Kidney glomerular epithelial cell (primary cell): ENCODE measurements at places on chromosomes 12 and 14.

- DNase-seq: no peak
Measured at GRCh38 chr14:92520102-92521057, 6.8 kb downstream of the RIN3 start.

- no peak for DNase-seq
Measured at GRCh38 chr12:54001283-54002187, 1.6 kb downstream of the HOXC9 start.

DNA sequence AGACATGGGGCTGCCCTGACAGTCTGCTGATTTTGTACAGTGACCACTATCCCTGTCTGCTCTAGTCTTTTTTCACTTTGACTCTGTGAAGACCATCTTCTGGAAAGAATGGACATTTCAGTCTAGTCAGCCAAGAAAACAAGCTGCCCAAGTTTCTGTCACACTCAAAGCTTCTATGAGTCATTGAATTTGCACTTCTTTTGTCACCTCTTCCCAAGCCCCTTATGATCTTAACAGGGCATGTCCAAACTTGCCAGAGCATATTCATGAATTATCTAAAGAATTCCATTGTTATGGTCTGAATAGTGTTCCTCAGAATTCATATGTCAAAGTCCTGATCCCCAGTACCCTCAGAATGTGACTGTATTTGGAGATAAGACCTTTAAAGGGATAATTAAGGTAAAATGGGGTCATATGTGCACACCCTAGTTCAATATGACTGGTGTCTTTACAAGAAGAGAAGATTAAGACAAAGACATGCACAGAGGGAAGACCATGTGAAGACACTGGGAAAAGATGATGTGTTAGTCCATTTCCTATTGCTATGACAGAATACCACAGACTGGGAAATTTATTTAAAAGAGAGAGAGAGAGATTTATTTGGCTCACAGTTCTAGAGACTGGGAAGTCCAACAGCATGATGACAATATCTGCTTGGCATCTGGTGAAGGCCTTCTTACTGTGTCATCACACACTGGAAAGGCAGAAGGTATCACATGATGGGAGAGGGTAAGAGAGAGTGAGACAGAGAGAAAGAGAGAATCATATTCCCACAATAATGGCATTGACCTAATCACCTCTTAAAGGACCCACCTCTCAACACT lies 242.6 kb downstream of the BTG1 start:
- DNase-seq: no peak

DNA sequence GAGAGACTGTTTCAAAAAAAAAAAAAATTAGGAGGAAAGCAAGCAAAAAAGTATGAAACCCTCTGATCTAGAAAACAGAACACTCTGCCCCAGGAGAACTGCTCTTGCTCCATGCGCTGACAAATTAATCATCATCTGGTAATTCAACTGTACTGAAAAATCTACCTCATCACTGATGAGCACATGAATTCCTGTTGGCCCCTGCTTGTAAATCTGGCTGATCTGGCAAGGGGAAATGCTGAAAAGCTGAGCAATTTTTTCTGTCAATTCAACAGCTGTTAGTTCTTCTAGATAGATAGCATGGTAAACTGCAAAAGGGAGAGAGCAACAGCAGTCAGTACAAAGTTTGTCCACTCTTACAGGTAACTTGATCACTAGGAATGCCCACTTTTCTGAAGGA lies 15.2 kb upstream of the CSRNP2 start:
- no peak for DNase-seq

DNA sequence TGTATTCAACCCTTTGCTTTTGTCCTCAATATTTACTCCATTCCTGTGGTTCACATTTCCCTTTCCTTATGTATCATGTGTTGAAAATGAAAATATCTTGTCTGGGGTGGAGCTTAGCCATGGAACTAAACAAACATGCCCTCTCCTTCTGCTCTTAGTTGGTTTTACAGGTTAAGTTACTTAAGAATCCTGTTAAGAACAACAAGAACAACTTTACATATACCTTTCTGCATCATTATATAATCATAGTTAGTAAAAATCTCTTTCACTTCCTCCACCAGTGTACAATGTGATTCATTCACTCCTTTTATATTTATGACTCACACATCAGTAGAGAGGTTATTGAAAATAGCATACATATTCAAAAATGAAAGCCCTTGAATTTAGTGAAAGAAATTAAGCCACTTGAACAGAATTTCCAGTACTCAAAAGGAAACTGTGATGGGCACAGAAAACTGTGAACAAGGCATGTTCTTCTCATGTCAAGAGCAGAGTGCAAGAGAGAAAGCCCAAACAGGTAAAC lies 307.7 kb downstream of the CCDC91 start:
- DNase-seq: peak; percentile 20

- no peak for DNase-seq
Measured at GRCh38 chr14:100115726-100116125, 43.7 kb downstream of the DEGS2 start.

GRCh38 chr12:18461758-18462157 lies 200.4 kb downstream of the PIK3C2G start:
- DNase-seq: no peak

- DNase-seq: no peak
Measured at GRCh38 chr12:121483949-121484348, 84.0 kb downstream of the RNF34 start.

DNA sequence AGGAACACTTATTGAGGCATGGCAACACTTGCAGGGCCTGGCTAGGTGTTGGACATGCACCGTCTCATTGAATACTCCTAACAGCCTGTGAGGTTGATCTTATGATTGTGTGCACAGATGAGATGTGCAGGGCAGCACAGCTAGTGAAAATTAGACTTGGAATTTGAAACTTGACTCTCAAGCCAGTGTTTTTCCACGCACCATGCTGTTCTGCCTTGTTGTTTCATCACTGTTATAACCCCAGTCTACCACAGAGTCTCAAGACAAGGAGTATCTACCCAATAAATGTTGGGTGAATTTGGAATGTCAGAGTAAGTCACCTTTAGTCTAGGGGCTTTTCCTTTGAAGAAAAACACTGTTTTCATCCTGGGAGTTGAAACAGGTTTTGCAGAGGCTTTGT lies 55.8 kb upstream of the LRIG3 start:
- no peak for DNase-seq

DNA sequence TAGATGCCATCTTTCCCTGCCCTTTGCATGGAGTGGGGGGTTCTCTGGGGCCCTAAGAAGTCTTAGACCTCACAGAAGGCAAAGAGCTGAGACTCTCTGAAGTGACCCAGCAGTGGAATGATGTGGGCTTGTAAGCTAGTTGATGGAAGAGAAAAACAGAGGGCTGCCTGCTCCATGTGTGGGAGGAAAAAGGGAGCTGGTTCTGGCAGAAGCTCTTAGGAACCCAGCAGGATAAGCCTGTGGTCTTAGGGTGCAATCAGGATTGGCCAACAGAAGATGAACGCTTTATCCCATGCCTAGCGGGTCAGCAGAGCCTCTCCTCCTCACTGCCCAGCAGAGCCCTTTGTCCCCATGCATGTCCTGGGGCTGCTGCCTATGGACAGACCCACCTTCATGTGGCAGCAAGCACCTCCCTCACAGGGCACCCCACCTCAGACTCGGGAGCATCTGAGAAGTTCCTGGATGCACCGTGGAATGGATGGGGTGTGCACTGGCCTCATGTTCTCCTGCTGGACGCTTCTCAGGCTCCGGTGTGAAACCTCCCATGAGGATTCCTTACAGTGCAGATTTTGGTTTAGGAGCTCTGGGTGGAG lies 152.7 kb downstream of the ADGRD1 start:
- DNase-seq: no peak

- DNase-seq: no peak
Measured at GRCh38 chr12:113065126-113066007, 8.8 kb downstream of the DTX1 start.

DNA sequence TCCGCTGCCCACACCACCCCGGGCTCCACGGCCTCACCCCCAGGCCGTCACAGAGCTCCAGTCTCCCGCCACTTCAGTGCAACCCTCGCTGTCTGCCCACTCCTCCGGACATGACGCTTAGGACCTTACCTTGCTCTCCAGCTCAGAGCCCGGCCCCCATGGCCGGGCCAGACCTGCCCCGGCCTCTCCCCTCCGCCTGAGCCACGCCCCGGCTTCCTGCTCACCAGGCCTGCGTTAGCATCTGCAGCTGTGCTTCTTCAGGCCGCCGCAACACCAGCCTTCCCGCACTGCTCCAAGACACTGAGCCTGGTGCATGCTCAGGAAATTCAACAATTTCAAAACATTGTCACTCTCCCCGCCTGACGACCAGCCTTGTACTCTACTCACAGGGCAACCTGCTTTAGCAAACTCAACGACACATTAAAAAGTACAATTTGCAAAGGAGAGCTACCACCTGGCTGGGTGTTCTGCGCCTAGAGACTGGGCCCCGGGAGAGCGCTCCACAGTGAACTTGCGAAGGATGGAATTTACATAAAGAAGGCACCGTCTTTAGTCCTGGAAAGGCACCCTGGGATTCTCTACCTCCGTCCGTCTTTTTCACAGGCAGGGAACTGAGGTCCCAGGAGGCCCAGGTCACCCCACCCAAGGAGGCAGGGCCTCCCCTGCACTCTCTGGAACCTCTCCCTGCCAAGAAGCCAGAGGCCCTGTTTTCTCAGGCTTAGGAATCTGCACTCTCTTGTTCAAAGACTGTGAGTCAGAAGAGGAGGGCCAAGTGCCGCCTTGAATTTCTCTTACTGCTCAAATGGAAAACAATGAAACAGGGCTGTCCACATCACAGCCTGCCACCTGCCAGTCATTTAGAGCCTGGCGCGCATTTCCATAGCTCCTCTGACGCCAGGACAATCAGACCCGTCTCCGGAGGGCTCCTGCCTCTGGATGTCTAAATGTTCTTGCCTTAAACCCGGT lies 51.3 kb downstream of the STX2 start:
- DNase-seq: no peak

DNA sequence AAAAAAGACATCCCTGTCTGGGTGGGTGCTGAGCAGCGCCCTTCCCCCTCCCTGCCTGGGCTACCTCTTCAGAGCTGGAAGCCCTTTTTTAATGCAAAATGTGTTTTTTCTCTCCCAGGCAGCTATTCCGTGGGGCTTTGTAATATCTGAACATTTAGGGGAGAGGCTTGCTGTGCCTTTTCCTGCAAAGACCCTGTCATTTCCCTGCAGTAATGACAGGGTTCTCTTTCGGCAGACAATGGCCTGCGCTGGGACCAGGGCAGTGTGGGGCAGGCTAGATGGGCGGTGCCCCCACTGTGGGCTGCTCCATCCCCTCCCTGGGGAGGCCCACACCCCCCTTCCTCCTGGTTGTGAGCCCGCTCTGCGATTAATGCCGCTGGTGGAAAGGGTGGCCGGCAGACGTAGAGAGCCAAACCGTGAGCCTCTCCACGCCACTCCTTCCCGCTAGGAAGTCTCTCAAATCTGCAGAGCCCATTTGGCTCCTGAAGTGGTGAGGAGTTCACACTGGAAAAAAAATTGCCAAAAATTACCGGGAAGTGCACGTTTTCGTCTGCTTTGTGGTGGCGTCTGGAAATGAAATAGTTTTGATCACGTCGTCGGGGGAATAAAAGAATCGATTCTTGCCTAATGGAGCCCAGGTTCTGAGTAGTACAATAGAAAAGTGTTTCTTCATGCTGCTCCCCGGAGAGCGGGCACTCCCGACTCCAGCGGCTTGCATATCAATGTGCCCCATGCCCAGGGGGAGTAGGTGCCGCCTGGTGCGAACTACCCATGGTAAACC lies 31.5 kb downstream of the KIF26A start:
- no peak for DNase-seq

- no peak for DNase-seq
Measured at GRCh38 chr14:94161981-94162380, 12.1 kb upstream of the PPP4R4 start.

- no peak for DNase-seq
Measured at GRCh38 chr14:72726444-72726843, 167.5 kb downstream of the DPF3 start.

- DNase-seq: no peak
Measured at GRCh38 chr14:60537663-60538062, 28.7 kb downstream of the SIX6 start.

DNA sequence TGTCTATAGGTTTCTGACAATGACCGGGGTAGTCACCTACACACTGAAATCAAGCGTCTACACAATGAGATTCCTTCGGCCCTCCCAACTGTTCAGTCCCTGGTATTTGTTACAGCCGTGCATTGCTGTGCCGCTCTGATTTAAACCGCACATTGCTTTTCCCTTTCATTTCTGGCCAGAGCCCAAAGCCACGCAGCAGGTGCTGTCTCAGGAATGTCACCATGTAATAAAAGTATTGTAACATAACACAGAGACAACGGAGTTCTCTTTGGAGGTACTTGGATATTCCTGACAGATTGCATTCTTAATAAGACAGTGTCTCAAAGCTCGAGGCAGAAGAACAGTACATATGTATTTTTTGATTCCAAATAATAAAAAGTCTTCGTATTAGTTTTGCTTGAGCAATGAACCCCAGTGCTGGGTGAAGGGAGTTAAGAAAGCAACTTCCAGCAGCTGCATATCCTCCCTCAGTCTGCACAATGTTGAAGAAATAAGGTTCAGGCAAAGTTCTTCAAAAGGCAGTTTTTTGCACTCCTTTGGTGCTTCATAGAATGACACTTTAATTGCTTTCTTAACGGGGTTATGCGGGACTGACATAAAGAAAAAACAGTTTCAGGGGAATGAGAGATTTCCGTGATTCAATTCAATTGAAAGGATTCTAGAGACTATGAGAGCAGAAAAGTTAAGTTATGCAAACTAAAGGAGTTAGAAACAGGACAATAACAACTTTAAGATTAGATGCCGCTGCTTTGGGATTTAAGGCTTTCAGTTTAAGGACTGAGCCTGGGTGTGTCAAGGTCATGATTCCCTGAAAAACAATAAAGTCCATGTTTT lies 288.7 kb upstream of the FLRT2 start:
- DNase-seq: peak; percentile 55

- no peak for DNase-seq
Measured at GRCh38 chr14:69880893-69881292, 1.7 kb downstream of the SMOC1 start.

- DNase-seq: peak; percentile 18
Measured at GRCh38 chr14:35687335-35687939, 121.7 kb downstream of the RALGAPA1 start.

DNA sequence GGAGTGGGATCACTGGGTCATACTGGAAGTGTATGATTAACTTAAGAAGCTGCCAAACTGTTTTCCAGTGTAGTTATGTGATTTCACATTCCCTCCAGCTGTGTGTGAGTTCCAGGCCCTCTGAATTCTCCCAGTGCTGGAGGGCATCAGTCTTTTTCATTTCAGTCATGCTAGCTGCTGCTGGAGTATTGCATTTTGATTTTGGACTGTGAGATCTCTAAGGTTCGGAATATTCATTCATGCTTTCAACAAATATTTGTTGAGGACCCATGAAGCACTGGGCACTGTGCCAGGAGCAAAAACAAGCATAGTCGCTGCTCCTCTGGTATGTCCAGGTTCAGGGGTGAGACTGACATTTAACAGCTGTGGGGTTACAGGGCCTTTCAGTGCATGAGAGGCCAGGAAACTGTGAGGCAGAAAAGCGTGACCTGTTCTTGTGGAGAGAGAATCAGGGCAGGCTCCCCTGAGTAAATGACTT lies 133.2 kb downstream of the SCARB1 start:
- DNase-seq: peak; percentile 93

- DNase-seq: peak; percentile 88
Measured at GRCh38 chr12:25458047-25458552, 95.0 kb downstream of the LMNTD1 start.
